ENCODE measurements at places on chromosomes 5 and 9.

- H3K4me1 ChIP-seq: no peaks in the 10 kb centered on the region
- H3K36me3 ChIP-seq: peaks cover 34% of the 10 kb centered on the region
- no peak overlapping the region for H3K27ac ChIP-seq
- no peak for DNase-seq
- no peak overlapping the region for H3K4me3 ChIP-seq
These were observed 28.7 kb downstream of the INIP start for GRCh38 chr9:112689161-112689740.

- H3K4me1 ChIP-seq: peaks cover 13% of the 10 kb centered on the region
- no peaks in the 10 kb centered on the region for H3K36me3 ChIP-seq
- no peaks in the 10 kb centered on the region for H3K27me3 ChIP-seq
- no peak overlapping the region for H3K27ac ChIP-seq
These were observed 22.5 kb downstream of the AQP7 start for GRCh38 chr9:33379666-33380389.

DNA sequence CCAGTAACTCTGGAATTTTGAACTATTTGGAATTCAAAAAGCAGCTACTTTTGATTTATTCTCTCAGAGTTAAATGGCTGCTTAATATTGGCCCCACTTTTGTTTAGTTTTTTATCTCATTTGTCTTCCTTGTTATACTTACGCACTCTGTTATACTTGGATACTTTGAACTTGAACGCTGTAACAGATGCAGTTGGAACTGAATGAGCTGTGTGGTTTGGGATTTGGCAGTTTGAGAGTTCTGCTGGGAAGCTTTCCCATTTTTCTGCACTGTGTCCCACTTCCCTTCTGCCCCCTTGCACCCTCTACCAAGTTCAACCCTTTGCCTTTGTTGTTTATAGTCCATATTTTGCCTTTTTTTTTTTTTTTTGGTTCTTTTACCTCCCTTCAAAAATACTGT lies 3.8 kb downstream of the RHOBTB3 start:
- H3K27me3 ChIP-seq: no peaks in the 10 kb centered on the region
- H3K36me3 ChIP-seq: peaks cover 10% of the 10 kb centered on the region
- peaks cover 69% of the 10 kb centered on the region for H3K4me1 ChIP-seq
- H3K27ac ChIP-seq: peak overlapping the region; percentile 99
- no peak for DNase-seq
- peak overlapping the region; percentile 72 for H3K4me3 ChIP-seq

DNA sequence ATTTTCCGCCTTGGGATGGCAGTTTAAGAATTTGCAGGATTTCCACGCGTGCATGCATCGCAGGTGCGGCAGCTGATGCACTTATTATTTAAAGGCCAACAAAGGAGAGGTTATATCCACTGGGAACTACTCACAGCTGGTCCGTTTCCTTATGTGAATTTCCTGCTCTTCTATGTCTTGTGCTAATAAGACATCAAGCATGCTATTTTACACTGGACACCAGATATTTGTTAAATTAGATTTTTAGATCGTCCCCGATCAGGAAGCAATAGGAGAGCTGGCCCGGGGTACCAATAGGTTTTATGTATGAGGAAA lies 476 bp upstream of the DTWD2 start:
- H3K36me3 ChIP-seq: no peaks in the 10 kb centered on the region
- H3K4me3 ChIP-seq: peak overlapping the region; percentile 77
- H3K27ac ChIP-seq: peak overlapping the region; percentile 87
- no peaks in the 10 kb centered on the region for H3K4me1 ChIP-seq

- no peak for DNase-seq
- no peaks in the 10 kb centered on the region for H3K4me1 ChIP-seq
- no peak overlapping the region for H3K4me3 ChIP-seq
These were observed 58.6 kb downstream of the PRKACG start for GRCh38 chr9:68955330-68955729.

DNA sequence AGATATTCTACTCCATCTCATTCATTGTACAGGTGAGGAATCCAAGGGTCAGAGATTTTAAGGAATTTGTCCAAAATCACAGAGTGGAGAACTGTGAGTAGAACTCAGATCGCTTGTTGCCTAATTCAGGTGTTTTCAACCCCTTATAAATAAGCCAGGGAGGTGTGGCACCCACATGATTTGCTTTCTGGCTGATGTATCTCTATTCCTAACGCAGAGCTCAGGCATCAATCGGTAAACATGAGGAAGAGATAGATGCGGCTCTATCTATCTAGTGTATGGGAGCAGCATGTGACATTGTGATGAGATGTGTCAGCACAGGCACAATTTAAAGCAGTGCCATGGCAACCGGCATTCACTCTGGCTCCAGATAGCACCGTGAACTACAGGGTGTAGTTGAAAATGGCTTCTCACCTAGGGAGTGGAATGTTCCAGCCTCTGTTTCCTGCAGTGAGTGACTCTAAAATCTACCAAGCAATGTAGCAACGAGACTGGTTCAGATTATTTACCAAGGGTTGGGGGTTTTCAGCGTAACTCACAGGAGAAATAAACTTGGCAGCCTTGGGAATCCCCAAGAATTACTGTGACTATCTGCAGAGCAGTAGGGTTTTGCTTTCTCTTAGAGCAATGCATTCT lies 53.4 kb upstream of the SUB1 start:
- no peaks in the 10 kb centered on the region for H3K36me3 ChIP-seq
- peaks cover 10% of the 10 kb centered on the region for H3K4me1 ChIP-seq
- no peak for DNase-seq
- H3K27me3 ChIP-seq: no peaks in the 10 kb centered on the region

All from esophagus muscularis mucosa (tissue), 4 donors.